ENCODE measurements at places on chromosomes 7 and 10.
A peak's percentile ranks its signal among the peaks of the same experiment; 100 is the strongest.

- DNase-seq = no peak
These were observed 138.8 kb downstream of the SFMBT2 start for GRCh38 chr10:7272008-7272407.

GRCh38 chr10:63712717-63713115 lies 191.5 kb downstream of the REEP3 start:
- DNase-seq = no peak

DNA sequence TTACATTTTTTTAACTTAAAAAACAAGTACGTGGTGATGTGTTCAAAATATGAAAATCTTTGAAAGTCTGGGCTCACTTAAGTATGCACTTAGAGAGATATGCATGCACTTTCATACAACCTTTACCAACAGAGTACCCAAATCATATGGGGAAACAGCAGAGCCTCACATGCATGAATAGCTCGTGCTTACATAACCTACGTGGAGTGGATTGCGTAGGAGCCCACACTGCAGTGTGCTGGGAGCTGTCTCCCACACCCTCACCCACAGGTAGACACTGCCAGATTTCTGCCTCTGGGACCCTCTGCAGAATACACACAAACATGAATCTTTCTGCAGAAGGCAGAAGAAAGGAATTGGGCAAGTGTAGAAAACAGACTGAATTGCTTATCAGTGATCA lies 581 bp downstream of the CLCN1 start:
- DNase-seq = no peak

- DNase-seq = peak; percentile 88
These were observed 961 bp downstream of the SCRN1 start for GRCh38 chr7:29988424-29989256.

GRCh38 chr10:79930267-79930666 lies 18.6 kb downstream of the SFTPD start:
- no peak for DNase-seq

- DNase-seq = no peak
These were observed 13.6 kb downstream of the TPK1 start for GRCh38 chr7:144822223-144822622.

DNA sequence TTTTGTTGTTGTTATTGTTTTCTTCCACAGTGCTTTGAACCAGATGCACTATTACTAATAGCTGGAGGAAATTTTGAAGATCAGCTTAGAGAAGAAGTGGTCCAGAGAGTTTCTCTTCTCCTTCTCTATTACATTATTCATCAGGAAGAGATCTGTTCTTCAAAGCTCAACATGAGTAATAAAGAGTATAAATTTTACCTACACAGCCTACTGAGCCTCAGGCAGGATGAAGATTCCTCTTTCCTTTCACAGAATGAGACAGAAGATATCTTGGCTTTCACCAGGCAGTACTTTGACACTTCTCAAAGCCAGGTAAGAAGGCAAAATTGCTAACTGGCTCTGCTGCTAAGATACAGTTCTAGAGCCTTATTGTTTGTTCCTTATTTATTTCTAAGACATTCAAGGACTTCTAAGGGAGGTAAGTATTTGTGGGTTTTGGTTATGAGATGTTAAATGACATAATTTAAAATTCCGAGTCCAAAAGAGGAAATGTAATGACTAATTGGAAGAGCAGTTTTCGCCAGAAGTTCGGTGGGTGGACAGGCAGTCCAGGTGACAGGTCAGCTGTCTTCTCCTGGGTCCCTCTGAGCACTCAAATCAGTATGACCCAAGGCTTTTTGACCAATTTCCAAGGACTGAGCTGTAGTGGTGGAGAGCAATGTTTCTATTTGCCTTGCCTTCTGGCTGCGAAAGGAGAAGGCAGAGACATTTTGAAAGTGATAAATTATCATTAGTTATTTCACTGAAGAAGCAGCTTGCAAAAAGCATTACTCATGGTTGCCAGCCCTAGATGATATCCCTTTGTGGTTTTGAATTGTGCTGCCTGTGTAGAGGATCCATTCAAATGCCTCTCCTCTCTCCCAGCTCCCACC lies 10.1 kb downstream of the SLC39A12 start:
- peak; percentile 69 for DNase-seq

- no peak for DNase-seq
These were observed 15.2 kb upstream of the FAS start for GRCh38 chr10:88975377-88975720.

DNA sequence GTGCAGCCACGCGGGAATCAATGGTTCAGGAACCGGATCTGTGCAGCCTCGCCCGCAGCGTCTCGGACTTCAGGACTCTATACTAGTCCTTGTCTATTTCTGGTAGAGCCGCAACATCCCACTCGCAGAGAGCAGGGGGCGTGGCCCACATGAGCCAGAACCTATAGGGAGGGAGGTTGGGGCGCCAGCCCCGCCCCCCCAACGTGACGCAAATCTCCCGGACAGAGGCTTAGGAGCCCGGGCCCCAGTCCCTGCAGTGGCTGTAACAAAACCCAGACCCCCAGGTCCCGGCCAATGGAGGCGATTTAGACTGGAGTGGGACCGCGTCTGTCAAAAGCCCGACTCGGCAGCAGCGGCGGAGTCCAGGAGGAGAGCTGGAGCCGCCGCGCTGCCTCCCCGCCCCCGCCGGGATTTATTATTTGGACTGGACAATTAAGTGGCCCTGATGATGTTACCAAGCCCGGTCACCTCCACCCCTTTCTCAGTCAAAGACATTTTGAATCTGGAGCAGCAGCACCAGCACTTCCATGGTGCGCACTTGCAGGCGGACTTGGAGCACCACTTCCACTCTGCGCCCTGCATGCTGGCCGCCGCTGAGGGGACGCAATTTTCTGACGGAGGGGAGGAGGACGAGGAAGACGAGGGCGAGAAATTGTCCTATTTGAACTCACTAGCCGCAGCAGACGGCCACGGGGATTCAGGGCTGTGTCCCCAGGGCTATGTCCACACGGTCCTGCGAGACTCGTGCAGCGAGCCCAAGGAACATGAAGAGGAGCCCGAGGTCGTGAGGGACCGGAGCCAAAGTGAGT lies at the start of gene NKX2-3:
Gene NKX2-3 (plus strand): TSS at position 256 of the 809 bp plus-strand sequence. CDS start 190 bp downstream, at position 446.
- DNase-seq = peak; percentile 77

GRCh38 chr7:20323595-20323994 lies 7.1 kb upstream of the ITGB8 start:
- DNase-seq = no peak

DNA sequence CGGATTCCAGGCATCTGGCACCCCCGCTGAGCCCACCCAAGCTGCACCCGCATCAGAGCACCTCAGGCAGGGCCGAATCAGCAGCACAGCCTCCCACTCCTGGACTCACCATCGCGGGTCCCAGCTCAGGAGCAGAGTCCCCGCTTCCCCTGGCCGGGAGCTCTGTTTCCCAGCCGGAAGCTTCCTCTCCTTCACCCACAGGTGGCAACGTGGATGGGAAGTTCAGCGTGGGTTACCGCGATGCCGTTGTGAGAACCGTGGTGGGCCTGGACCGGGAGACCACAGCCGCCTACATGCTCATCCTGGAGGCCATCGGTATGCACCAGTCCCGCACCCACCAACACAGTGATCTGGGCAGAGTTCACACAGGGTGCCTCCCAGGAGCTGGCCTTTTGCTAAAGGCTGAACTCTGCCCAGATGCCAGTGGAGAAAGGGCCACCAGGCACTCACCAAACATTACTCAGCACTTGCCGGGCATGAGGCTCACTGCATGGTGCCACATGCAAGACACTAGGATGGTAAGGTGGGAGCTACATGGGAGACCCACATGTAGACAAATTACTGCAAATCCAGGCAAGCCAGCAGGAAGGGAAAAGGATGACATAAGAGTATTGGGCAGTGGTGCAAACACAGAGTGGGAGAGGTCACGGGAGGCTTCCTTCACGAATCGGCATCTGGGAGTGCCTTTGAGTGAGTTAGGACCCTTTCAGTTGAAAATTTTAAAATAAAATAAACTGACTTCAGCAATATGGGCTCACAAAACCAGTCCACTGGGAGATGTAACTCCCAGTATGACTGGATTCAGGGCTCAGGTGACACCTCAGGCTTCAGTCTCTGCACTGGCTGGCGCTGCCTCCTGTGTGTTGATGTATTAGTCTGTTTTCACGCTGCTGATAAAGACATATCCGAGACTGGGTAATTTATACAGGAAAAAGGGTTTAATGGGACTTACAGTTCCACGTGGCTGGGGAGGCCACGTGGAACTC lies 10.4 kb downstream of the C10orf105 start:
- no peak for DNase-seq

- DNase-seq = peak; percentile 8
These were observed 514 bp upstream of the GAD2 start for GRCh38 chr10:26215935-26216584.

GRCh38 chr10:3025026-3025683 lies 42.2 kb upstream of the PFKP start:
- no peak for DNase-seq

GRCh38 chr7:36626111-36626510 lies 98.2 kb downstream of the AOAH start:
- no peak for DNase-seq

All from EL (cell line).